Bone marrow (tissue), 2 donors: ENCODE measurements at places on chromosomes 4 and X.

DNA sequence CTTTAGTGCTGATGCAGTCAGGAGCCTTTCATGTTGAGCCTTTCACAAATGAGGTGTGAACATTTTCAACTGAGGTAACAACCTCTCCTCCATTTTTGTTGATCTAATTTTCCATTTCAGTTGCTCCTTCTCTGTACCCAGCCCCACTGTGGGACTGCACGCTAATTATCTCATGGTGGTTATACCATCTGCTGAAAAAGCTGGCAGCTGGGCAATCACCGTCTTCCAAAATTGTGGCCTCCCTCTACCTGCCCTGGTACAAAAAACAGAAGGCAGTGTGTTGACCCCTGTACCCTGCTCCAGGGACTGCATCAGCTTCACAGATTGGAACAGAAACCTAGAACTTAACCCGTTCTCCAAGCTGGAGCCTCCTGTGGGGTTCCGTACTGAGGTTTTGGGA is 72.4 kb upstream of the LONRF3 start:
- no peak for DNase-seq

- DNase-seq = peak; percentile 6
These were observed 24.3 kb downstream of the IRF2 start for GRCh38 chr4:184450045-184450444.

DNA sequence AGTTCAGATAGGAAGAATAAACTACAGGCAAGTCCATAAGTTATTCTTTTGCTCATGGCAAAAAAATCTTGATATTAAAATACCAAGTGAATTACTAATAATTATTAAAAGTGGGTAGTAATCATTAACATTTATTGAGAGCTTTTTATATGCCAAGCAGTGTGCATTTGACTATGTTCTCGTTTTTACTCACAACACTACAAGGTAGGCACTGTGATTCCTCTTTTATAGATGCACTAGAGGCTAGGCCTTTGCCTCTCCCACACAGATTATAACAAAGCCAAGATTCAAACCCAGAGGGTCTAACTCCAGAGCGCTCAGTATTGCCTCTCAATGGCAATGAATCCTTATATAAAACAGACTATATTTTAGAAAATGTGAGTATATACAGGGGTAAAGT is 254.2 kb downstream of the NAF1 start:
- DNase-seq = no peak

GRCh38 chr4:153522802-153523094 is 56.6 kb downstream of the TMEM131L start:
- no peak for DNase-seq

GRCh38 chrX:55028040-55028439 is 2.7 kb downstream of the ALAS2 start:
- DNase-seq = no peak

DNA sequence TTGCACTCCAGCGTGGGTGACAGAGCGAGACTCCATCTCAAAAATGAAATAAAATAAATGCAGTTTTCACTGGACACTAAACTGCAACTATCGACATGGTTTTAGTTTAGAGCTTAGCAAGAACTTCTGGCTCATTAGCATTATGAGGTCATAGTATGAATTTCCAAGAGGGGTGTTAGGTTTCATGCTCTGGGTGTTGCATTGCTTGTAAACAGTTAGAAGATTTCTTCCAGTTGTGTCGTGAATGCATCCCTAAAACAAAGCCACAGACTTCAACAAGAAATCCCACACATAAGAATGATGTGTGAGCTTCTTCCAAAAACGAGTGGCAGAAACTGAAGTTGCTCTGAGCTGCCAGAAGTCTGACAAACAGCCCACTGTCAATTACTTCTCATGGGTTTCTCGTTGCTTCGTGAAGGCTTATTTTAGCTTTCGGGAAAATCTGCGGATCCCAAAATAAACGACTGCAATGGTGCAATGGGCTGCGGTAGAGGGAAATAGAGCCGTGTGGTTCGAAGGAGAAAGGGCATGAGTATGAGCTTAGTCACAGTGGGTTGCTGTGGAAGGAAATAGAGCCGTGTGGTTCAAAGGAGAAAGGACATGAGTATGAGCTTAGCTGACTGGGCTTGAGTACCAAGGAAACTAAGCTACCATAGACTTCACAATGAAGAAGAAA is 354.9 kb downstream of the DHRSX start:
- peak; percentile 1 for DNase-seq

- no peak for DNase-seq
These were observed 316.2 kb downstream of the STIM2 start for GRCh38 chr4:27176881-27177280.

GRCh38 chrX:67543818-67544217 is at the start of gene AR:
Gene AR, plus strand, starts transcription at chrX:67544021. Its CDS starts 1,126 bp downstream, at chrX:67545147.
- peak; percentile 3 for DNase-seq

- no peak for DNase-seq
These were observed 555.2 kb upstream of the PCDH10 start for GRCh38 chr4:132593717-132594400.

DNA sequence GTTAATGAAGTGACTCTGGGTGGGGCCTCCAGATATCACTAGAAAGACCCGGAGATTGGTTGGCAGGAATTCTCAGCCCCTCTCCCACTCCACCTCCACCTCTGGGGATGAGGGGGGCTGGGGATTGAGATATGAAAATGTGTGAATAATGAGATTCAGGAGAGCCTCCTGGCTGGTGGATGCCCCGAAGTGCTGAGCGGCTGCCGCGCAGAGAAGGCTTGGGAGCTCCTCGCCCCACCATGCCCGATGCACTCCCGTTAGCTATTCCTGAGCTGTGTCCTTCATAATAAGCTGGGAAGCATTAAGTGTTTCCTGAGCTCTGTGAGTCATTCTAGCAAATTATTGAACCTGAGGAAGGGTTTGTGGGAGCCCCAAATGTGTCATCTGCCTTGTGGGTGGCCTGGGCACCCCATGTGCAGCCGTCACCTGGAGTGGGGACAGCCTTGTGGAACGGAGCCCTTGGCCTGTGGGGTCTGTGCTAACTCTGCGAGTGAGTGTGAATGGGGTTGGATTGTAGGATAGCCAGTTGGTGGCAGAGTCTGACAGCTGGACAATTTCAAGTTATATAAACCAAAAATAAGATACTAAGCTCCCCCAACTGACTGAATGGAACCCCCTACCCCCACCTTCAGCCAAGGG is 4.4 kb upstream of the MAEA start:
- DNase-seq = no peak

DNA sequence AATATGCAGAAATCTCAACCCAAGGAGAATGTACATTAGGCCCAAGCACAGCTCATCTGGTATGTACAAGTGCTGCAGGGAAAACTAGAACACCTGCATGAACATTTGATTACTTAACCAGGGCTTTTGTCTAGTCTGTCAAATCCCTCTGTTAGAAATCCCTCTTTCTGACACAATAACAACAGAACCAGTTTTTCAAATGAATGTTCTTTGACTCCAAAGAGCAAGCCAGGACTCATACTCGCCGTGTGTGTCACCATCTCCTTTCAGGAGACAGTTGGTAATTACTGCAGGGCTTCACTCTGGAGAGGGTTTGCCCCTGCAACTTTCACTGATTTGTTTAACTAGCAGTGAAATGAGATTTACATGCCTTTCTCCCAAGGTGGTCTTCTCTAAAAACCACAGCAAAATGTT is 143.0 kb upstream of the FAM241A start:
- no peak for DNase-seq

- no peak for DNase-seq
These were observed 30.9 kb downstream of the CXorf58 start for GRCh38 chrX:23938690-23939089.
